ENCODE measurements at places on chromosomes 3 and 15.

DNA sequence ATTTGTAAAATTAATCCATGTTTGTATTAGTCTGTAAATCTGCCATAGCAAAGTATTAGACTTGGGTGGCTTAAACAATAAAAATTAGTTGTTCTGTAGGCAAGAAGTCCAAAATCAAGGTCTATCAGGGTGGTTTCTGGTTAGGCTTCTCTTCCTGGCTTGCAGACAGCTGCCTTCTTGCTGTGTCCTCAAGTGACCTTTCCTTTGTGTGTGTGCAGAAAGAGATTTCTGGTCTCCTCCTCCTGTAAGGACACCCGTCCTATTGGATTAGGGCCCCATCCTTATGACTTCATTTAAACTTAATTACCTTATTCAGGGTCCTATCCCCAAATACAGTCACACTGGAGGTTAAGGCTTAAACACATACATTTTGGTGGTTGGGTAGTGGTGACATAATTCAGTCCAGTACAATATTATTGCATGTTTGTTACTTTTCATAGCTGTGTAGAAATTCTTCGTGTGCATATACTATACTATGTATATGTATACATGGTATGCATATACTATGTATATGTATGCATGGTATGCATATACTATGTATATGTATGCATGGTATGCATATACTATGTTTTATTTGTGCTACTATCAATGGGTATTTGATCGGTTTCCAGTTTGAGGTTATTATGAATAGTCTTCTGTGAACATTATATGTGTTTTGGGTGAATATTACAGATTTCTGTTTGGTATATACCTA, 57.9 kb upstream of the RNU6-1 start:
- DNase-seq = no peak

DNA sequence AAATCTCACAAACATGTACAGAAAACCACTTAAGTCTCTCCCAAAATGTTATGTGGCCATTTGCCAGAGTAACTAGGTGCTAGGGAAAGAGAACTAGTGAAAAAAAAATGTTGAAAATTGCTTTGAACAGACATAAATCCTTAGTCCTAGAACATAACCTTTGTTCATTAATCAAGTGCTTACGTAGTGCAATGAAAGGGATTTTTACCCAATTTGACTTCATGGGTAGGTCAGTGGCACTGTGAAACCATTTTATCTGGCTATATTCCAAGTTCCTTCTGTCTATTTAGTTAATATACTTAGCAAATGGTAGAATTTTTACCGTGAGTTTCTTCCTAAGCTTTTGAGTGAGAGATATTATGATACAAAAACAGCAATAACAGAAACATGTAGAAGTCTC, 209.4 kb downstream of the DIPK2A start:
- no peak for DNase-seq

DNA sequence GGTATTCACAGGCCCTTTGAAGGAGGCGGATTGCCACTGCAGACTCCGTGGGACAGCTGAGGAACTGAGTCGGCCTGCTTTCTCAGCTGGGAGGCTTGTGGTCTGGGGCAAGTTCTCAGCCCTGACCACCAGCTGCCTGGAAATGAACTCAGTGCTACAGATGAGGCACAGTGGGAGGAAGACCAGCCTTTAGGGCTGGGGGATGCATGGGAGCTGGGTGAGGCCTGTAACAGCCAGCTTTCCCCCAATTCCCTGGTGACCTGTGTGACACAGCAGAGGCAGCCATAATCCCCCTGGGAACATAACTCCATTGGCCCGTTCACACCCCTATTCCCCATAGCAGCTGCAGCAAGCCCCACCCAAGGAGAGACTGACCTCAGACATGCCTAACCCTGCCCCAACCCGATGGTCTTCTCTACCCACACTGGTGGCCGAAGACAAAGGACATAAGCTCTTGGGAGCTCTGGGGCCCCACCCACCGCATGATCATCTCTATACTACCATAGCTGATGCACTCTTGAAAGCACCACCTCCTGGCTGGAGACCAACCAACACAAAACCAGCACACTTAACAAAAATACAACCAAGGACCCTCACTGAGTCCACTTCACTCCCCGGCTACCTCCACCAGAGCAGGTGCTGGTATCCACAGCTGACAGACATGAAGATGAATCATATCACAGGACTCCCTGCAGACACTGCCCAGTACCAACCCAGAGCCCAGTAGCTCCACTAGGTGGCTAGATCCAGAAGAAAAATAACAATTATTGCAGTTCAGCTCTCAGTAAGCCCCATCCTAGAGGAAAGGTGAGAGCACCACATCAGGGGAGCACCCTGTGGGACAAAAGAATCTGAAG, 24.9 kb downstream of the ZMAT3 start:
- DNase-seq = no peak

- peak; percentile 12 for DNase-seq
These were observed 161.6 kb downstream of the TCF12 start for GRCh38 chr15:57079931-57080620.

DNA sequence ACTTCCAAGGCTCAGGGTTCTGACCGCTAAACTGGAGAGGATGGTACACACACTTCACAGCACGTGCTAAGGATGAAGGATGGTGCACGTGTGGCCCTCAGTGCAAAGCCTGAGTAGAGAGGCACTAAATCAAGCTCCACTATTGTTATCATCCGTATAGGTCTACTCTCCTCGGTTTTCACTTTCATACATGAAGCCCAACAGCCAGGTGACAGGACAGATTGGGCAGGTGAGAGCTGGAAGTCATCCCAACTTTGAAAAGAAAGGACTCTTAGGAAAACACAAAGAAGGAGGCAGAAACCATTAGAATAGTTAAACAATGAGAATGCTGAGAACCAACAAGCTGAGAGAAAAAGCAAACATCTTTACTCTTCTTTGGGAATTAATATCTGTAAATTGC, 21.1 kb downstream of the MAGI1 start:
- no peak for DNase-seq

- DNase-seq = no peak
These were observed 25.6 kb upstream of the LINGO1 start for GRCh38 chr15:77658304-77658703.

DNA sequence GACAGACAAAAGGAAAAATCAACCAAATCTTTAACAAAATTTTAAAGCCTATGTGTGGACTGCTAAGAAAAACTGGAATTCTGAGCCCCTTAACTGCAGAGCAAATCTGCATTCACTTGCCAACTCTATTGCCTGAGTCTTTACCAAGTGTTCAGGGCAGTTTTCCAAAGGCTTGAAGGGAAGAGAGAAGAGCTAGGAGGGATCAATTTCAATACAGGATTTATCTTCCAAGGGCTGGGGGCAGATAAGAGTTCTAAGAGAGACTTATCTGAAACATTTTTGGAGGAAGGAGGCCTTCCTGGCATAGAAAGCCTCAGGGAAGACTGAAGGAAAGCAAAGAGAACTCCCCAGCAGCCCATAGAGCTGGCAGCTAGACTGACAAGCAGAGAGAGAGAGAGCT, 31.4 kb upstream of the LSAMP start:
- no peak for DNase-seq

DNA sequence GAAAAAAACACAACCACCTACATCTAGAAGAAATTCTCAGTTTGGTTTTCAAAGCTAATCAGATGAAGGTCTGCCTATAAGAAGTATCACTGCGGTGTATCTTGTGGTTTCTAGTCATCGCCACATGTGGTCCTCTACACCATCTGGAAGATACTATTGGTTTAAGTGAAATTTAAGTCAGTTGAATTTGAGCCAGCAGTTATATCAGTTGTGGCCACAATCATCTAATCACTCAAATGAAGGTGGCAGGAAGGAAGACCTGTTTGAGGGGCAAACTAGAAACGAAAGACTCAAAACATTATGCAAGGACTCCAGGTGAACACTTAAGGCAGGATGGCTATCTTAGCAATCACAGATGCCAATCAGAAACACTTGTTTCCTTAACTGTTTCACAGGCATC, 48.7 kb downstream of the ETV5 start:
- no peak for DNase-seq

DNA sequence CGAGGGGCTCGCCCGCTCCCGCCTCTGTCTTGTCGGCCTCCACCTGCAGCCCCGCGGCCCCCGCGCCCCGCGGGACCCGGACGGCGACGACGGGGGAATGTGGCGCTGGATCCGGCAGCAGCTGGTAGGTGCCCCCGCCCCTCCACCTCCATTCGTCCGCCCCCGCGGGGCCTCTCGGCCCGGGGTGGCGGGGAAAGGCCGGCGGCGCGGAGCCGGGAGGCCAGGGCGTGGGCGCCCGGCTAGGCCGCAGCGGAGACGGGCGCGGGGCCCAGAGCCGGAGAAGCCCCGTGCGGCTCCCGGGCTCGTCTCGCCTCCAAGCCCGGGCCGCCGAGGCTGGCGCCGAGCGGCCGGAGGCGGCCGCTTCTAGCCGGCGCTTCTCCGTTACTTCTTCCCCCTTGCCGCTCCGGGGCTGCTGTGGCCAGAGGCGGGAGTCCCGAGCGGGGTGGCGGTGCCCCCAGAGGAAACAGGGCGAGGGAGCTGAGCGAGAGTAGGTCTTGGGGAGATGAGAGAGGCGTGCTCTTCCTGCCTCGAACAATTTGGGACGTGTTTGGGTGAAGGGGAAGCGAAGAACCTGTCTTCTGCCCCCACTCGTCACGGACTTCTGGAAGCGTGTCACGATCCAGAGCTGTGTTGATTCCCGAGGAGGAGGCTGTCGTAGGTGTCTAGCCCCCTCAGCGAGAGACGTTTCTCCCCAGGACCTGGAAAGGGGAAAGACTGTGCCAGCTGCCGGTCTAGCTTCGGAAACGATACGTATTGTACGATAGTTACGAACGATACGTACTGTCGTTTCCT, 555 bp downstream of the ATP11B start:
- DNase-seq = peak; percentile 59

GRCh38 chr3:52873433-52874159, 23.8 kb downstream of the STIMATE start:
- DNase-seq = no peak

DNA sequence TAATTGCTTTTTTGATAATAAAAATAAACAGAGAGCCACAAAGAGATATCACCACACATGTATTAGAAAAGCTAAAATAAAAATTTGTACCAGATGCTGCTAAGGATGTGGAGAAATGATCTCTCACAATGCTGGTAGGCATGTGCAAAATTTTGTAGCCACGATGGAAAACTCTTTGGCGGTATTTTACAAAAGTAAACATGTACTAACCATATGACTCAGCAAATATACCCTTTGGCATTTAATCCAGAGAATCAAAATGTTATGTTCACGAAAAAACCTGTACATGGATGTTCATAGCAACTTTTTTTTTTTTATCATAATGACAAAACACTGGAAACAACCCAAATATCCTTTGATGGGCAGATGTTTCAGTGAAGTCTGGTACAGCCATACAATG, 261.2 kb downstream of the LPP start:
- no peak for DNase-seq

DNA sequence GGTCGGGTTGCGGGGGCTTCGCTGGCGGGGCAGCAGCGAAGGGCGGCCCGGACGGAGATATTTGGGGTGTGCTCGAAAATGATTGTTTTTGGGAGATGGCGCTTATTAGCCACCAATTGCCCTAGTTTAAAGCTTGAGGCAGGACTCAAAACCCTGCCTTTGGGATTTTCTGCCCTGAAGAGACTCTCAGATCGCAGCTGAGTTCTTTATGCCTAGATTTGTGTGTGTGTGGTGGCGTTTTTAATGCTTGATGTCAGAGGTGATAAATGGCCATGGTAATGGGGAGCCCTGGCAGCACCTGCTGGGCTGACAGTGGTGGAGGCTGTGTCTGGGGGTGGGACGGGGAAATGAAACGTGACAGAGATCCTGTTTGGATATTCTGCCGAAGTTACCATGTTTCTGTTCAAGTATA, 604 bp downstream of the KCTD6 start:
- peak; percentile 46 for DNase-seq

GRCh38 chr15:83200162-83200561, 7.5 kb downstream of the HDGFL3 start:
- no peak for DNase-seq

DNA sequence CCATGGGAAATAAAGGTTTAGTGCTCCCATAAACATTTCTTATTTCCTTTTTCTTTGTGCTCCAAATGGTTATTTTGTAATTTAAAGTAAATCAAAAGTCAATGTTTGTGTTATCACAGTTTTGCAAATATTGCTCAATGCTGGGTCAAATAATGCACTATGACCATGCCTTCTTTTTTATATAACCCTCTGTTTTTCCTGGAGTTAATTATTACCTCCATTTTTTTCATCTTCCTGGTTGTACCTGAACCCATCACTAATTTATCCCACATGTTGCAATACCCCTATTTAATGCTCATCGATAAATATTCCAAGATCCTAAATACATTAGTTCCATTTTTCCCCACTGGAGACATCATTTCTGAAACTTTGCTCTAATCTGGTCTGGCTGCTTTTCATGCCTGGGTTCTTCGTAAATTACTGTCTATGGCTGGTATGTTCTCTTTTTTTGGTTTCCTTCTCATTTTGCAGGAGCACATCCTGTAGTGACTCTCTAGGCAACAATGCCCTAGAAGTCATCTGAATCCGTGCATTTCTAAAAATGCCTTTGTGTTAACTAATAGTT, 66.4 kb downstream of the OXNAD1 start:
- no peak for DNase-seq

DNA sequence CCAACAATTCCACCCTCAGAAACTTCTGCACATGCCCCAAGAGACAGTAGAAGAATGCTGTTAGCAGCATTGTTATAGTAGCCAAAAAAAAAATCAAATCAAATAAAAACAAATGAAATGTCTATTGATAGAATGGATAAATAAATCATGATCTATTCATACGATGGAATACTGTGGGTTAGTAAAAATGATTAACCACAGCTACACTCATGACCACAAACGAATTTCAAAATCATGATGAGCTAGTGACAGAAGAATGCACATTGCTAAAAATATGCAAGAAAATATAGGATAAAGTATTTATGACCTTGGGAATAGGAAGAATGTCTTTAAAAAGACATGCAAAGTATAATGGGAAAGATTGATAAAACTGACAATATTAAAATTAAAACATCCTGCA, 57.5 kb upstream of the ACAN start:
- no peak for DNase-seq

DNA sequence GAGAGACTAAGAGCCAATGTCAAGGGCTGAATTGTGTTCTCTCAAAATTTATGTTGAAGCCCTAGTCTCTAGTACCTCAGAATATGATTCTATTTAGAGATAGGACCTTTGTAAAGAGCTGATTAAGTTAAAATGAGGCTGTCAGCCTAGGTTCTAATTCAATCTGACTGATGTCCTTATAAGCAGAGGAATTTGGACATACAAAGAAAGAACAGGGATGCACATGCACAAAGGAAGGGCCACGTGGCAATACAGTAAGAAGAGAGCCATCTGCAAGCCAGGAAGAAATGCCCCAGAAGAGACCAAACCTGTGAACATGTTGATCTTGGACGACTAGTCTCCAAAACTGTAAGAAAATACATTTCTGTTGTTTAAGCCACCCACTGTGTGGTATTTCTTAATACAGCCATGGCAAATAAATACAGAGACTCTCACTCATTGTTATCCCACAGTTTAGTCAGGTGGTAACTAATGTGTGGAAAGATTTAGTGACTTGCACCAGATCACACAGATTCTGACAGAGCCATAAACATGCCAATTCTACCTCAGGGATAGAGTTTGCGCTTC, 652.2 kb downstream of the NAALADL2 start:
- DNase-seq = no peak

DNA sequence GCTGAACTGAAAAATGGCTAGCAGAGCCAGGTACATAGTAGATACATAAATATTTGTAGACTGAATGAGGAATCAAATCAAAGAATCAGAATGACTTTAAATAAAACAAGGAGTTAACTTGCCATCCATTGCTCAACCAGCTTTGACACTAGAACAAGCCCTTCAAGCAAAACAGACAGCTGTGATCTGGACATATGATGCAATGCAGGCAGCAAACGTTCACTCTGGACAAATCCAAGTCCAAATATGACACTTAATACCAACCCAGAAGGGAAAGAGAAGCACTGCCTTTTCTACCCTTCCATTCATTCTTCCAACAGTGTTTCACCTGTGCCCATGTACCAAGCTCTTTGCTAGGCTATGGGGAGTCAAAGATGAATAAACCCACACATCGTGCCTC, 4.5 kb downstream of the THRB start:
- DNase-seq = no peak
